ENCODE measurements at places on chromosomes 7 and 10. TPM values are rescaled to one million over a fixed set of nuclear protein-coding genes. Genes with fewer than 3 reads are reported as not detected.

DGKI gene
- polyA plus RNA-seq = 1.6 TPM

FAM241B gene
- 10.9 TPM for polyA plus RNA-seq

ATRNL1 gene
- 27.8 TPM for polyA plus RNA-seq

GRCh38 chr7:1964913-1965578 is 267.7 kb downstream of the MAD1L1 start:
- no peak for DNase-seq

- no peak for DNase-seq
These were observed 410.3 kb upstream of the SHH start for GRCh38 chr7:156222611-156223010.

DNA sequence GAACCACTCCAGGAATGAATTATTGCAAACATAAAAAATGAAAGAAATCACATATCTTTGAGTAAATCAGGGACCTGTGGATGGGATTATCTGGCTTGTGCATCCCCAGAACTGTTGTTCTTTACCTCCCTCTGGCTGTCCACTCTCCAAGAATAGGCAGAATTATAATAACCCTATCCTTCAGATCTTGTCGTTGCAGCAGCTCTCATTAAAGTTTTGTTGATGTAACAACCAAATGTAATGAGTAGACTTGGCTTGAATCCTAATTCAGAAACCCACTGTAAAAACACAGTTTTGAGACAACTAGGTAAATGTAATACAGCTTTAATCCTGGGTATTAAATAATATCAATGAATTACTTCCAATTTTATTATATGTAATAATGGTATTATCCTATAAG is 16.2 kb downstream of the LSM5 start:
- no peak for DNase-seq

- no peak for DNase-seq
These were observed 784.7 kb upstream of the AUTS2 start for GRCh38 chr7:68813551-68814080.

- no peak for DNase-seq
These were observed 238.2 kb downstream of the CELF2 start for GRCh38 chr10:11255796-11256444.

- no peak for DNase-seq
These were observed 213.9 kb downstream of the BAMBI start for GRCh38 chr10:28891058-28891713.

GRCh38 chr7:44819292-44819691 is 22.8 kb downstream of the PPIA start:
- DNase-seq = no peak

DNA sequence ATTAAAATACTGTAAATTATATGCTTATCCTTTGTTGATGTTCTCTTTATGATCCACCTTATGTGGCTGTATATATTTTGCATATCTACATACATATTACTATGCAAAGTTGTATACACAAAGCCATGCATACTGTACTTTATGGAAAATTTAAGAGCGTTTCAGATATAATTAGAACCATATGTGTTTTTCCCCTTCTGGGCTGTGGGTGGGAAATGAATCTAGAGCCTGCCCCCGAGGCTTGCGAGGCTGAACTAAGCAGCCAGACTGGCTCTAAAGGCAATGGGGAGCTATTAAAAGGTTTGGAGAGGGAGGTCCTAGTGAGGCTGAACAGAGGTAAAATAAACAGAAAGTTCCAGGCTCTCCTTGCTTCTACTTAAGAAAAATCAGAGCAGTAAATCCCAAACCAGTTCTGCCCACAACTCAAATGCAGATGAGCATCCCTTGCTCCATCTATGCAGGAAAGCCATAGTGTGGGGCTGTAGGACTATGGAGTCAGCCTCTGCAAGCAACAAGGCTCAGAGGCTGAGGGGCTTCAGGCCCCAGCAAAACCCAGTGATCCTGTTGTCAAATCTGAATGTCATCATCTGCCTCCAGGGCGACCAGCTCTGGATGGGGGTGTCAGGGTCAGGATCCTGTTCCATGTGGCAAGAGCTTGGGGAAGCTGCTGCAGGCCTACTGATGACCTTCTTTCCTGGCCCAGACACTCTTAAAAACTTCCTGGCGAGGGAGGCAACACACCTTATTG is 14.1 kb upstream of the DDIT4 start:
- peak; percentile 54 for DNase-seq

GRCh38 chr10:74047871-74048270 is 50.0 kb downstream of the VCL start:
- no peak for DNase-seq

- DNase-seq = no peak
These were observed 115.2 kb upstream of the GPR22 start for GRCh38 chr7:107354640-107355039.

DNA sequence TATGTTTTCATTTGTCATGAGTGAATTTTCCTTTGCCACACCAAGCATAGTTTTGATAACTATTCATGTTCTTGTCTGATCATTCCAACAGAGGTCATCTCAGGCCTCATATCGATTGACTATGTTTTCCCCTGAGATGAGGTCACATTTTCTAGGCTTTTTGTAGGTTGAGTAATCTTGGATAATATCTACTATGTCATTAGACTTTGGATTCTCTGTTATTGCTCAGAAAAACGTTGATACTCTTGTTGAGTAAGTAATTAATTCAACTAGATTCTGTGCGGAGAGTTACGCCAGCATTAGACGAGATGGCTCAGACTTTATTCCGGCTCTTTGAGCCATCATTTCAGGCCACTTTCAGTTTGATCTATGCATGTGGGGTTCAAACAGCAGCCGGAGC is 57.7 kb downstream of the KLF6 start:
- no peak for DNase-seq

- no peak for DNase-seq
These were observed 304.6 kb downstream of the KLF6 start for GRCh38 chr10:3480281-3480989.

DNA sequence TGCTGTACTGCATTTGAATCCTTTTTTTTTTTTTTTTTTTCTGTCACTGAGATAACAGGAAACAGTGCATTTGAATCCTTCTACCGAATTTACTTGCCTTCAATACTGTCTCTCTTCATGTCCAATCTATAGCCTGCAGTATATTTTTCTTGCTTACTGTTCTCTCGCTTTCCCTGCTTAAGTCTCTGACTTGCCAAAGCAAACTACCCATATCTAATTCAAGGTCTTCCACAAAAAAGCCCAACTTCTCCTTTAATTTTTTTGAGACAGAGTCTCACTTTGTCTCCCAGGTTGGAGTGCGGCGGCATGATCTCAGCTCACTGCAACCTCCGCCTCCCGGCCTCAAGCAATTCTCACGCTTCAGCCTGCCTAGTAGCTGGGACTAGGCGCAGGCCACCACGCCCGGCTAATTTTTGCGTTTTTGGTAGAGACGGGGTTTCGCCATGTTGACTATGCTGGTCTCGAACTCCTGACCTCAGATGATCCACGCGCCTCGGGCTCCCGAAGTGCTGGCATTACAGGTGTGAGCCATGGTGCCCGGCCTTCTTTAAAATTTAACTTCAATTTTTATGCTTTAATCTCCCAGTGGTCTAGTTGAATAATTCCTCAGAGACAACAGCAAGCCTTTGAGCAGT is 882 bp downstream of the PDCD11 start:
- no peak for DNase-seq

- no peak for DNase-seq
These were observed 495.3 kb downstream of the LRMDA start for GRCh38 chr10:75926763-75927162.

DNA sequence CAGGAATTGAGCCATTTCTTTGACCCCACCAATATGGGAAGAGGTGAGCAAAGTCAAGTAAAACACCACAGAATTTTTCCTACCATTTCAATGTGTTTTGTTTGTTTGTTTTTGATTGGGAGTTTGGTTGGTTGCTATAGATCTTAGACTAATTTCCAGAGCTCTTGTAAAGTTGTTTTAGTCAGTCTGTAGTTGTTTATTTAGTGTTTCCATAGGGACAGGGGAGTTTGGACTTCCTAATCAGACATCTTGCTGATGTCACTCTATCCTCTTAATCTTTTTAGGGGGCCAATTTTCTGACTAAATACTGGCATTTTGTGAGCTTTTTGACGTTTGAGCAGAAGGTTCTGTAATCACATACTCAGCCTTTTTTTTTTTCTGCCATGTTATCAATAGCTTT is 266.9 kb downstream of the ABCA13 start:
- DNase-seq = no peak

DNA sequence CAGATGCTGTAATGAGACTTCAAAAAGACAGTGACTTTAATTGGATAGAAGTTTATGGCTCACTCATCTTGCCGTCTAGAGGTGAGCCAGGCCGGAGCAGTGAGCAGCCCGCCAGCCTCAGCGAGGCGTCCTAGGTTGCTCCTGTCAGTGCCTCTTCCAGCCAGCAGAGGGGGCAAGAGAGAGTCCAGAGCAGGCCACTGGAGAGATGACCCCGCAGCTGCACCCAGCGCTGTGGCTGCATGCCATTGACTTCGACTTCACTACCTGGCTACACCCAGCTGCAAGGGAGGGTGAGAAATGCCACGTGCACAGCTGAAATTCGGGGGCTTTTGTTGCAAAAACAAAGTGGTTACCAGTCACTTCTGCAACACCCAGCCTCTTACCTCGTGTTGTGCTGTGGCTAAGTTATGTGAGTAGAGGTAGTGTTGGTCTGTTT is 26.5 kb downstream of the NUB1 start:
- peak; percentile 79 for DNase-seq

- DNase-seq = no peak
These were observed 56.6 kb upstream of the CPXM2 start for GRCh38 chr10:123948030-123948823.

DNA sequence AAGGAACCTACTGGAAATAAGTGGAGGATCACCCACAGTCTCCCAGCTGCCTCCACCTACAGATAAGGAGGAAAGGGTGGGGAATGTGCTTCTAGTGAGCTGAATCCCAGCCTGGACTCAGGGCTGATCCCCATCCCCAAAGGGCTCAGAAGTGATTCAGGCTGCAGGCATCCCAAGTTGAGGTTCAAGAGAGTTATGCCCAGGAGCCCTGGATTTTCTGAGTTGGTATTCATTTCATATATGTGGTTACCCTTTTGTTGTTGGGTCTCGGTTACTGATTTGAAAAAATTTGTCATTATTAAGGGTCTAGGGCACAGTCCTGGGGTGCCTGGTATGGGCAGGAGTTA is 30.0 kb upstream of the SRGN start:
- no peak for DNase-seq
